Panc1 (cell line): ENCODE measurements at places on chromosomes 11 and 22. TPM values are rescaled to one million over a fixed set of nuclear protein-coding genes. Genes with fewer than 3 reads are reported as not detected.

Gene SH3BP1
- 6.8 TPM for total RNA-seq

Gene C11orf97
- not detected for total RNA-seq

Gene INPP5J
- 1.7 TPM for total RNA-seq

Gene MTNR1B
- not detected for total RNA-seq

Gene RTN4RL2
- 0.90 TPM for total RNA-seq

Gene HSD17B12
- 106 TPM for total RNA-seq

Gene NCF4
- not detected for total RNA-seq

Gene RCOR2
- total RNA-seq, result 10.2 TPM

Gene PLEKHB1
- 6.6 TPM for total RNA-seq

Gene DBX1
- total RNA-seq, result not detected

Gene KDELR3
- total RNA-seq, result 11.6 TPM

Gene KRTAP5-2
- not detected for total RNA-seq

Gene PATE4
- total RNA-seq, result not detected

Gene OR10A2
- total RNA-seq, result not detected

Gene TNNT3
- 0.41 TPM for total RNA-seq

Gene HOATZ
- not detected for total RNA-seq

Gene GRIA4
- total RNA-seq, result not detected
